ENCODE measurements at places on chromosomes 4 and X.

GRCh38 chrX:153777261-153778090 is 3.4 kb upstream of the SRPK3 start:
- no peak for DNase-seq

GRCh38 chr4:88738180-88738579 is 40.6 kb upstream of the NAP1L5 start:
- DNase-seq, result no peak

DNA sequence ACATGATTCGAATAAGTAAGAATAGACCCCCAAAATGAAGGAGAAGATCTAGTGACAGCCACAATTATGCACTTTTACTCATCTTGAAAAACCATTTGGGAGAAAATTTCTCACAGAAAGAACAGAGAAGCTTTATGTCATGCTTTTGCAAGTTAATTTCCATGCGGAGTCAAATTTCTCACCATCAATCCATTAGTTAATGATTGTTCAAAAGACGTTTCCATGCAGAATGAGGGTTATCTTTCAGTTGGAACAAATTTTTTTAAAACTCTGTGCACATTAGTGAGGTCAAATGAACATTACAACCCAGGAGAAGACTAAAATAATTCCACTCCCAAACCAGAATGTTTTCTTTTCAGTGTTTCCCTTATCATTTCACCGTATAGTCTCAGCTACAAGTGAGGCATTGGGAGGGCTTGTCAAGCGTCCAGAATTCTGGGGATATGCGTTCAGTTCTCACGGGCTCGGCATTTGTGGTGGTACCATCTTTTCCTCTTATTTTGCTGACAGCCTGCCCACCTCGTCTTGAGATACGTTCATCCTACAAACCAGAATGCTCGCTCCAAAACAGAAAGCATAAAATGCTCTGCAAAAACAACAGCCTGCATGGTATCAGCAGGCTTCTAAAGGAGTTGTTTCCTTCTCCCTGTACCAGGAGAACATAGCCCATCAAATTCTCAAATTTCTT is 130.8 kb upstream of the TBL1X start:
- no peak for DNase-seq

- peak; percentile 11 for DNase-seq
Observed at GRCh38 chrX:39866229-39866628, 231.5 kb downstream of the BCOR start.

- no peak for DNase-seq
Observed at GRCh38 chr4:7354927-7355326, 79.8 kb downstream of the PSAPL1 start.

- DNase-seq, result no peak
Observed at GRCh38 chr4:138404251-138404650, 162.1 kb upstream of the SLC7A11 start.

- no peak for DNase-seq
Observed at GRCh38 chrX:21933077-21933476, 7.4 kb upstream of the SMS start.

DNA sequence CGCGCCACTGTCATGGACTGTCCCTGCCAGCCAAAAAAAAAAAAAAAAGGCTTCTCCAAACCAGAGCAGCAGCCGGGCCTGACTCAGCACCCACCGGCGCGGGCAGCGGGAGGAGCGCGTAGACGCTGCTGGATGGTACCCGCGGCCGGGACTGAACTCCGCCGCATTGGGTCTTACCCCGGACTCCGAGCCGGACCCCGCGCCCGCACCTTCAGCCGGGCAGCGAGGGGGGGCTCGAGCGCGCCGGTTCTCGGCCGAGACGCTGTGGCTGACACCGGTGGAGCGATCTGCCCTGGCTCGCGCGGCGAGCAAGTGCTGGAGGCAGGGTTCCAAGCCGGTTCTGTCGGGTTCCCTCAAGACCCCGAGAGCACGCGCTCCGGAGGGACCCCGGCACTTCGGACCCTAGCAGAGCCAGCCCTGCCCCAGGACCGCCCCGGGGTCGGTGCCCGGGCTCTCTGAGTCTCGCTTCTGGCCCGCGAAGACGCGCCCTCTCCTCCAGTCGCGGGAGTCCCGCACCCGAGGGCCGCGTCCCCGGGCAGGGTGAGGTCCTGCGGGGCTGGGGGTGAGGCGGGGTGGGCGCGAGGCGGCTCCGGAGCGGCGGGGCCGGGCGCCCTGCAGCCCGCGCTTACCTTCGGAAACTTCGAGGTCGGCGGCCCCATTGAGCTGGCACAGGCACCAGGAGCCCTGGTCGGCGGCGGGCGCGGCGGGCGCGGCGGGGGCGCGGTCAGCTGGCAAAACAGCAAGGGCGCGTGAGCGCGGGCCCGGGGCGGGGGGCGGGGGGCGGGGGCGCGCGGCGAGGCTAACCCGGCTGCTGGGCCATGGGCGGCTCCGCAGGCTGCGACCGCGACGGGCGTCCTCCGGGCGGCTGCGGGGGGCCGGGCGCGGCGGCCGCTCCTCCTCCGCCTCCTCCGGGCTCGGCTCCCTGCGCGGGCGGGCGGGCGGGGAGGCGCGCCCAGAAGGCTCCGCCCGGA is 11.8 kb upstream of the MAN2B2 start:
- DNase-seq, result peak; percentile 45

DNA sequence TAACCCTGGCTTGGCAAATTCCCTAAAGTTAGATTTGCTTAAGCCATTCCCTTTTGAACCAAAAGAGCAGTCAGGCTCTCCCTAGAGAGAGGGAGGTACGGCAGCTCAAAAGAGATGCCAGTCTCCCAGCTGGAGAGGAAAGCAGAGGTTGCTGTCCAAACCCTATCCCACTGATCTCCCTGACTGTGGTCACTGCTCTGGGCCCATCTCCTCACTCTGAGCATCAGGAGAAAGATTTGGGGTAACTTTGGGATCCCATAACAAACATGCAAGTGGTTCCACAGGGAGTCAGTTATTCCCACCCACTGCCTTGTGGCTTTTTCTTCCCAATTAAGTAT is 17.1 kb downstream of the ACSL1 start:
- DNase-seq, result no peak
